ENCODE measurements at places on chromosomes 12 and 14.

DNA sequence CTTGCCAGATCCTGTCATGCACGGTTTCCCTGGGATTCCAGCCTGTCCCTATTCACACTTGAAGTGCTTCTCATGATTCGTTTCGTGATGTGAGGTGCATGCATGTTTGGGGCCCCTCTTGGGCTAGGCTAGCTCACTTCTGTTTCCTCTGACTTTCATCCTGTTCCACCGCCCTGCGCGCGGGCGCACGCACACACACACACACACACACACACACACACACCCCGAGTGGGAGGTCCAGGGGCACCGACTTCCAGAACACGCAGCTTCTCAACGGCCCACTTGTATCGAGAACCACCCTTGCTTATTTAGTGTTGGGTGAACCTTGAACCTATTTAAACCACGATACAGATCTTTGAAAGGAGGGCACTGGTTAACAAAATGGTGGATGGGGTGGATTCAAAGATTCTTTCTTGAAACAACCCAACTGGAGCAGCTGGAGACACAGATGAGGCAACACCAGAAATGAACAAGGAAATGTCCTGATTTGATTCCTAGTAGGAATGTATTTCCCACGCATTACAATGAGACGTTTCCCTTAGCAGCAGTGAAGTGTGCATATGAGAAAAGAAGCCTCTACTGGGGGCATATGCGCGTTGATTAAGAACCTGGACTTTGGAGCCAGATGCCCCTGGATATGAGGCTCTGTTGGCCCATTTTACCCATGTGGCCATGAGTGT is 16.3 kb downstream of the ELK3 start:
- no peak for DNase-seq

DNA sequence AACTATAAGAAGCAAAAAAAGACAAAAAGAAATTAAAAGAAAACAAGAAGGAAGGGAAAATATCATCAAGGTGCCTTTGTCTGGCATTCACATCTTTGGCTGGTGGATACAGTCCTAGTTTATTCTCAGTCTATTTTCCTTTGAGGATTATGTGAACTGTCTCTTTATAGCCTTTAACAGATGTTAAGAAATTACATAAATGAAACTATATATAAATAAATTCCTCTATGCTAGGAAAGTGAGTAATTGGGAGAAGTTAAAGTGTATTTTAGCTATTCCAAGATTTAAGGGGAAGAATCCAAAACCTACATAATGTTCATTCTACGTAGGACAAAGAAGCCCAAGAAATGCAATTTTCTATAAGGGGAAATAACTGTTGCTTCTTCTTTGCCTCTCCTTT is 316.3 kb downstream of the ADAMTS20 start:
- DNase-seq: no peak

GRCh38 chr12:18320036-18320617 is 58.8 kb downstream of the PIK3C2G start:
- no peak for DNase-seq

GRCh38 chr12:124680863-124681778 is 113.7 kb upstream of the NCOR2 start:
- no peak for DNase-seq

- DNase-seq: no peak
These were observed 3.9 kb downstream of the LHX5 start for GRCh38 chr12:113467502-113468364.

DNA sequence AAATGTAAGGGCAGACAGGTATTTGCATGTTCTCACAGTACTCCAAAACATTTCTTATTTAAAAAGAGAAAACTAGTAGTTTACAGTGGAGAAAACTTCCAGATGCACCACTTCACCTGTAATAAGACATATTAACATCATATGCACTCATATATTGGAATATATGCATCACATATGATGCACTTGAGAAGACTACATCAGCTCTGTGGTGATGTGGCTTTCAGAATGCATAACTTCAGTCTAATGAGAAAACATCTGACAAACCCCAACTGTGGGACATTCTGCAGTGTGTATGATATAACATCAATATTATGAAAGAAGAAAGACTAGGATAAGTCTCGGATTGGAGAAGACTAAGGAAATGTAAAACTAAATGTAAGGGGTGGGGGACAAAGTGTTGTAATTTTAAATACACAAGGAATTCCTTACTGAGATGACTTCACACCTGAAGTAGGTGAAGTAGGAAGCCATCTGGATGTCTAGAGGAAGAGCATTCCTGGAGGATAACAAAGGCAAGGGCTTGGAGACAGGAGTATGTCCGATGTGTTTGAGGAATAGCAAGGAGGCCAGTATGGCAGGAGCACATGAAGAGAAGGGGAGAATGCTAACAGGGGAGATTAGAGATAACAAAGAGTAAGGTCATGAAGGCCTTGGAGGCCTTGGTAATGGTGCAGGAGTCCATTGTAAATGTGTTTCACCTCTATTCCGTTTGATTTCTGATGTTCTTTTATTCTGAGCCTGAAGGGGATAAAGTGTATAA is 49.0 kb downstream of the CNOT2 start:
- DNase-seq: no peak
